Activated naive CD4-positive, alpha-beta T cell treated with anti-CD3 and anti-CD28 coated beads, Interleukin-2, amount 10 ng/mL, durations not matched to agents 7 days and 5 days (primary cell): ENCODE measurements at places on chromosomes 3 and 15.
A peak's percentile ranks its signal among the peaks of the same experiment; 100 is the strongest.

DNA sequence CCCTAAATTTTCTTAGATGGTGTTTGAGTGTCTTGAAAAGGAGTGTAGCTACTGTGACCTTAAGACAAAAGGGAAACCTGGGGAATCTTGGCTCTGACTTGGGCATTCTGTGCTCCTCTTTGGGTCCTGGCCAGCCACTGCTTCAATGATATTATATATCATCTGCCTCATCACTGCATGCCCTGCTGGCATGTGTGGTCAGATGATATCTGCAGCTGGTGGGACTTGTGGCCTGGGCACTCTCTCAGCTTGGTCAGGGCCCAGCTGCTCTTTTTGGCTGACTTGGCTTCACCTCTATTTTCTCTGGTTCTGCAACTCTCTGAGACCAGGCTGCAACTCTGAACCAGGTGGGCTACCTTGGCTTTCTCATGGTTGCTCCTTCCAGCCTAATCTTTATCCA lies 446.1 kb upstream of the RARB start:
- H3K27ac ChIP-seq = no peak overlapping the region
- no peaks in the 10 kb centered on the region for H3K27me3 ChIP-seq
- DNase-seq = no peak
- H3K36me3 ChIP-seq = no peaks in the 10 kb centered on the region

DNA sequence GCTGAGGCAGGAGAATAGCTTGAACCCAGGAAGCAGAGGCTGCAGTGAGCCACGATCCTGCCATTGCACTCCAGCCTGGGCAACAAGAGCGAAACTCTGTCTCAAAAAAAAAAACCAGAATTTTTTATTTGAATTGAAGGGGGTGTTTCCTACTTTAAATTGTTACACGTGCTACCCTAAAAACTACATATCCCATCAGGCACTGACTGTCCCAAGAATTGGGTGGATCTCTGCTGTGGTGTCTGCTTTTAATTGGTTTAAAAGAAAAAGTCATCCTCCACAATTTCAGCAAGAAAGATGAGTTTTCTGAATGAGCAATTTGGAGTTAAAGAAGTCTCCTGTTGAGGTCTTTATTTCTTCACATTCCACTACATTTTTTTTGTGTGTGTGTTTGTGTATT lies 2.1 kb downstream of the PDIA3 start:
- no peaks in the 10 kb centered on the region for H3K27me3 ChIP-seq
- H3K4me1 ChIP-seq = peaks cover 58% of the 10 kb centered on the region
- H3K36me3 ChIP-seq = peaks cover 30% of the 10 kb centered on the region
- peak overlapping the region; percentile 93 for H3K4me3 ChIP-seq
- DNase-seq = peak; percentile 25
- H3K27ac ChIP-seq = peak overlapping the region; percentile 94

GRCh38 chr3:1805331-1805730 lies 293.3 kb upstream of the CNTN4 start:
- no peaks in the 10 kb centered on the region for H3K4me1 ChIP-seq
- H3K36me3 ChIP-seq = no peaks in the 10 kb centered on the region
- no peak overlapping the region for H3K4me3 ChIP-seq

GRCh38 chr3:52216585-52217408 lies 8.6 kb downstream of the TLR9 start:
- peaks cover 70% of the 10 kb centered on the region for H3K4me1 ChIP-seq
- no peaks in the 10 kb centered on the region for H3K27me3 ChIP-seq
- H3K27ac ChIP-seq = peak overlapping the region; percentile 87

DNA sequence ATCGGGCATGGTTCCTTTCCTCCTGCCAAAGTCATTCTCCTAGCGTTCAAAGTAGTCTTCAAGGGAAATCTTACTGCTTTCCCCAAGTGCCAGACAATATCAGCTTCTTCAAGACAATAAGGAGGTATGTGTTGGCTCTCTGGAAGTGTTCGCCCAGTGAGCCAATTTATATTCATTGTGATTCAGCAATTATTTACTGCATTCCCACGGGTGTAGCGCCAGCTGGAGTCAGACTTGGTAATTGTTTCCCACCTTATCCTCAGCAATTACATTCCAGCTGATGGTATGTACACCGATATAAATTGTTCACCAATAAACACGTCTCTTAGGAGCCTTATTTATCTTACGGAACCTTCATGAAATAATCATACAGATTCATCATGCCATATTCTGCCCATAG lies 103.6 kb upstream of the CTNNB1 start:
- H3K36me3 ChIP-seq = no peaks in the 10 kb centered on the region
- no peaks in the 10 kb centered on the region for H3K4me1 ChIP-seq
- H3K27ac ChIP-seq = no peak overlapping the region
- no peak for DNase-seq
- H3K4me3 ChIP-seq = no peak overlapping the region
- no peaks in the 10 kb centered on the region for H3K27me3 ChIP-seq

DNA sequence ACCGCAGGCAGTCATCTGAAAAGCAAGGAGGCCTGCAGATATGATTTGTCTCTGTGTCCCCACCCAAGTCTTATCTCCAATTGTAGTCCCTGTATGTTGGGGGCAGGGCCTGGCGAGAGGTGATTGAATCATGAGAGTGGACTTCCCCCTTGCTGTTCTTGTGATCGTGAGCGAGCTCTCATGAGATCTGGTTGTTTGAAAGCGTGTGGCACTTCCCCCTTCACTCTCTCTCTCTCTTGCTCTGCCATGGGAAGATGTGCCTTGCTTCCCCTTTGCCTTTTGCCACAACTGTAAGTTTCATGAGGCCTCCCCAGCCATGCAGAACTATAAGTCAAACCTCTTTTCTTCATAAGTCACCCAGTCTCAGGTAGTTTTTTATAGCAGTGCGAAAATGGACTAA lies 83.3 kb downstream of the TMCO5A start:
- H3K36me3 ChIP-seq = no peaks in the 10 kb centered on the region
- DNase-seq = no peak
- no peaks in the 10 kb centered on the region for H3K4me1 ChIP-seq
- H3K27ac ChIP-seq = no peak overlapping the region
- no peak overlapping the region for H3K4me3 ChIP-seq

DNA sequence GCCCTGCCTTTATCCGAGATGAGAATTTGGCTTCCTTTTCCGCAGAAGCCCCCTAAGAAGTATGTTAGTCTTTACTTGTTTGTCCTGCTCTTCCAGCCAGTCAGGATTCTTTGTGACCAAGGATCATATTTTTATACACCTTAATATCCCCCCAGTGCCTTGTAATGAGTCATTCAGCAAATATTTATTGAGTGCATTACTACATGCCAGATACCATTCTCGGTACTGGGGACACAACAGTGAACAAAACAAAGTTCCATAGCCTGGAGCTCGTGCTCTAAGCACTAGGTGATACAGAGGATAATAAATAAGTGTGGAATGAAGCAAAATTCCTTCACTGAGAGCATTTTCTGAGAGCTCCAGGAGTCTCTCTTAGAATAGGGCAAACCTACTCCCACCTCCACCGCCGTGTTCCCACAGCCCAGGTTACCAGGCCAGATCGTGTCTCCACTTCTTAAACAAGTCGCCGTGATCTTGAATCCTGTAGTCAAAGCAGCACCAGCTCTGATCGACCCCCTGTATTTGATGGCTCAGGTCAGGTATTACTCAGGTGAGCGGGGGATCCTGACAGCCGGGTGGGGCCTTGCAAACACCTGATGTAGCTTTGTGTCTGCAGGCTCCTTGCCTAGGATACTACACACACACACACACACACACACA lies 18.5 kb downstream of the TTC21A start:
- no peak overlapping the region for H3K27ac ChIP-seq
- H3K4me3 ChIP-seq = no peak overlapping the region
- no peaks in the 10 kb centered on the region for H3K36me3 ChIP-seq
- H3K27me3 ChIP-seq = peaks cover 26% of the 10 kb centered on the region
- H3K4me1 ChIP-seq = peaks cover 32% of the 10 kb centered on the region

- no peak for DNase-seq
- no peaks in the 10 kb centered on the region for H3K4me1 ChIP-seq
- H3K4me3 ChIP-seq = no peak overlapping the region
- H3K36me3 ChIP-seq = no peaks in the 10 kb centered on the region
Measured at GRCh38 chr3:59262076-59262498, 212.3 kb upstream of the CFAP20DC start.
